ENCODE measurements at places on chromosomes 6 and 20.

- no peak for DNase-seq
These were observed 2.1 kb downstream of the C6orf163 start for GRCh38 chr6:87346700-87347099.

DNA sequence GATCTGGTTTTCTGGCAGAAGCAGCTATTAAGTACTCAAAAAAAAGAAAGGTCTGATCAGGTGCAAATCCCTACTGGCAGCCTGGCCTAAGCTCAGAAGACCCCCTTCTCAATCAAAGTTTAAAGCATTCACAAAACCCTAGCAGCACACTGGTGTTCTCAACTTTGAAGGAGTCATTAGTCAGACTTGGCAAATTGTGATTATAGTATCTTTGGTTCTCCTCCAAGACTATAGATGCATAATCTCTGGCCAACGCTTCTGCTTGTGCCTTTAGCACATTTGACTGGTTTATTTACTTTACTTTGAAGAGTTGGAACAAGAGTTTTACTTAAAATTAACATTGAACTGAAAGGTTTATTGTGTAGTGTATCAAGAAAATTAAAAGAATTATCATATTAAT is 248.9 kb downstream of the PTPRK start:
- no peak for DNase-seq

- DNase-seq: no peak
These were observed 18.0 kb downstream of the AARS2 start for GRCh38 chr6:44294832-44295791.

- DNase-seq: no peak
These were observed 53.0 kb upstream of the DST start for GRCh38 chr6:56695702-56696101.

GRCh38 chr6:55705451-55706440 is 126.8 kb upstream of the HMGCLL1 start:
- no peak for DNase-seq

- DNase-seq: no peak
These were observed 22.0 kb upstream of the BMP5 start for GRCh38 chr6:55897346-55897745.

DNA sequence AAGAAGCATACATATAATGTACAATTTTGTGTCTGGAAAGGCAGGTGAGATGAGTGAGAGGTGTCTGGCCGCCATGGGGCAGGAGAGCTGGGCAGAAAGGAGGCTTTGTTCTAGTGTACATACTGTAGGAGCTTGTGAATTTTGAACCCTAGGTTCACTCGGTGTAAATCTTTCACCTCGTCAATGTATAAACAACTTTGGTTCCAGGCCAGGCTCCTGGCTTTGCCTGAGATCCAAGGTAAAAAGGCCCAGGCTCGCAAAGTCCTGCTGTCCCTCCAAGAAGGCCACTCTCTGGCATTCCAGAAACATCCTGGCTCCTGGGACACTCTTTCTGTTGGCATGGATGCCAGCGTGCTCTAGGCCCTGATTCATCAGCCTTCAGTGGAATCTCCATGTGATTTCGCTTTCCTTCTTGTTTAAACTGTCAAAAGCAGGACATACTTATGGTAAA is 7.1 kb upstream of the SLC22A7 start:
- DNase-seq: no peak

DNA sequence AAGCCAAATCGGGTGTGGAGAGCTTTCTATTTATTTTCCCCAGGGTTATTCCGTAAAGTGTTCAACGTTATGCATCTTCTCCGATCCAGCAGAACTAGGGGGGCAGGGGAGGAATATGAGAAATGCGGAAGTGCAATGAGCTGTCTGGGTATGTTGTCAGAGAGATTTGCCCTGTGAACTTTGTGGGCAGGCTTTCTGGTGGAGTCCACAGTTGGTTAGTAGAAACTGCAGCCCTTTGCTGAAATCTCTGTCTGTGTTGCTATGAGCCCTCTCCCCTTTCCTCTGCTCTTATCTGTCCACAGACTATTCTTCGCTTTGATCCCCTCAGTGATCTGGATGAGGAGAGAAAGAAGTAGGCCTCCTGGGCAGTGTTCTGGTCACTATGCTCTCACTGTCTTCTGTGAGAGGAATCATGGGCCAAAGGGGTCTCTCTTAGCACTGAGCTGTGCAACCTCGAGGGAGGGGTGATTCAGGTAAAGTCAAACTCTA is 158.9 kb upstream of the FUT9 start:
- no peak for DNase-seq

DNA sequence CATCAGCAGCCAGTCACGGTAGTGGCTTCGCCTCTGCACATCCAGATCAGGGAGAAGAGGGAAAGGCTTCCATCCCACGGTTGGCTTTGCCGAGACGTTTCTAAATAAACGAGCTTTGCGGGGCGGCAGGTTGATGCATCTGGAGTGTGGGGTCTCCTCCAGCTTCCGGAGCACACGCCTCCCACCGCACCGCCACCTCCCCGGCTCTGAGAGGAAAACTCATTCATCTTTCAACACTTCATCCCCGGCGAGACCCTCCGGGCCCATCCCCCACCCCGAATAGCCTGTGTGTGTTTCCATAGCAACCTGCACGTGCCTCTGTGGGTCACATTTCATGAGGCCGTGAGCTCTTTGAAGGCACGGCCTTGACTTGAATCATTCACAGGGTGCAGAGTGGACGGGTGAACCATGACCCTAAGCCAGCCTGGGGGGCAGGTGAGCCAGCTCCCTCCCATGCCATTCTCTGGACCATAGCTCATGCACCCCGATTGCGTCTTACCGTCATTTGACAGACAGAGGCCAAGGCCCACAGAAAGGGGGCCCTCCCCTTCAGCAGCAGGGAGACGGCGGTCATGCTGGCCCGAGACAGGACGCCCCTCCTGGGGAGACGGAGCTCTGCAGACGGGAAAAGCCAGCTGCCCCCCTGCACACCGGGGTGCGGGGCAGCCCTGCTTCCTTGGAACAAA is 16.2 kb upstream of the CHRNA4 start:
- no peak for DNase-seq

DNA sequence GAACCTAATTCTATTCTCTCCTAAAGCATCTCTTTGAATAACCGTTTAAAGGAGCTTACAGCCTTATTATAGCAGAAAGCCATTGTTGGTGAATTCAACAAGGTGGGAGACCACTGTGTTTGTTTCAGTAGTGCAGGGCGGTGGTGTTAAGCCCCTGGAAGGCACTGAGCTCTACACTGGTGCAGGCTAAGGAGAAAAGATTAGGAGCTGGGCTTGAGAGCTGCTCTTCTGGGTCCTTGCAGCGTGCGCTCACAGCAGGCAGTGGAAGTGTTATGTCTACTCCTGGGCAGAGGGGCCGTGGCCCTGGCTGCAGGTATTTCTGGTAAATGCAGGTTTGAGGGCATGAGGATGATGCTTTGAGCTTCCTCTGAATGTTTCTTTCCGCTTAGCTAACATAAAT is 361.2 kb downstream of the RNF144B start:
- no peak for DNase-seq

GRCh38 chr6:41022294-41022693 is 16.7 kb downstream of the UNC5CL start:
- no peak for DNase-seq

DNA sequence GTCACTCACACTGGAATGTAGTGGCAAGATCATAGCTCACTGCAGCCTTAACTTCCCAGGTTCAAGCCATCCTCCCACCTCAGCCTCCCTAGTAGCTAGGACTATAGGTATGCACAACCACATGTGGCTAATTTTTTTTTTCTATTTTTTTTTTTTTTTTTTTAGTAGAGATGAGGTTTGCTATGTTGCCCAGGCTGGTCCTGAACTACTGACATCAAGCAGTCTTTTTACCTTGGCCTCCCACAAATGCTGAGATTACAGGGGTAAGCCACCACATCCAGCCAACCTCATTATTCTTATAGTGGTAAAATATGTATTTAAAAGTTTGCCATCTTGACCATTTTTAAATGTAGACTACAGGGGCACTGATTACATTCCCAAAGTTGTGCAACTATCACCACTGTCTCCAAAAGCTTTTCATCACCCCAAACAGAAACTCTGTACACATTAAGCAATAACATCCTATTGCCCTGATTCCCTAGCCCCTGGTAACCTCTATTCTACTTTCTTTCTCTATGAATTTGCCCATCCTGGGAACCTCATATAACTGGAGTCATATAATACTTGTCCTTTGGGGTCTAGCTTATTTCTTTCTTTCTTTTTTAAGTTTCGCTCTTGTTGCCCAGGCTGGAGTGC is 268.0 kb upstream of the JARID2 start:
- DNase-seq: no peak

DNA sequence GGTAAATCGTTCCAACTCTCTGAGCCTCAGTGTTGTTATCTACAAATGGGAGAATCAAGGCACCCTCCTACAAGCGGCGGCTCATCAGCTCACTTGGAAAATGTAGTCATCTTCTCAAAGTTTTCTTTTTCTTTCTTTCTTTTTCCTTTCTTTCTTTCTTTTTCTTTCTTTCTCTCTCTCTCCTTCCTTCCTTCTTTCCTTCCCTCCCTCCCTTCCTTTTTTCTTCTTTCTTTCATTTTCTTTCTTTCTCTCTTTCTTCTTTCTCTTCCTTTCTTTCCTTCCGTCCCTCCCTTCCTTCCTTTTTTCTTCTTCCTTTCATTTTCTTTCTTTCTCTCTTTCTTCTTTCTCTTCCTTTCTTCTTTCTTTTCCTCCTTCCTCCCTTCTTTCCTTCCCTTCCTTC is 55.0 kb upstream of the TGM3 start:
- DNase-seq: no peak

DNA sequence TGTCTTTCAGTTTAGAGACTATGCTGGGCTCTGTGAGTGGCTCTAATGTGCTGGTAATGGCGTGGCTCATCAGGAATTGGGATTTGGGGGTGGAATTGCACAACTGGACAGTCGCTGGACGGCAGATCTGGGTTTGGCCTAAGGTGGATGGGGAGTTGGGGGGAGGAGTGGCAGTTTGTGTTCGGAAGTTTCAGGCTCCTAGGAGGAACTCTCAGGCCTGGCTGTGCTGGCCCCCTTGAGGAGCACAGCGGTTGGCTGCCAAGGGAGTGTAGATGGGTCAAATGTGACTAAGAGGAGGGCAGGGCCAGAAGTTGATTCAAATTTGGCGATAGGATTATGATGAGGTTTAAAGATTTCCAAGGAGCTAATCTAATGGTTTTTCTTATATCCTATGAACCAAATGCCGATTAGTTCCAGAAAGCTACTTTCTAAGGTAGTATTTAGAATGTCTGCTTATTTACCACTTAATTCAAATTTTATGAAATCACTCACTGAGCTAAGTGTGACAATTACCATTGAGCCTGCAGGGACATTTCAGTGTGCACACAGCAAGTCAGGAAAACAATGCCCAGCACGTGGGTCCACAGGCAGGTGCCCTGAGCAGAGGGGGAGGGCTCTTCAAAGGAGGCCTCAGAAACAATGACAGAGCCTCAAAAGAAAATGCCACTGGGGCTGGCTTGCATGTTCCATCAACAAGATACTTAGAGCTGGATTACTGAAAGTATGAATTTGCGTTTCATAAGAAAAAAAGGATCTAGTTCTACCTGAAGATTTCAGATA is 111.0 kb downstream of the GJA10 start:
- DNase-seq: no peak

- no peak for DNase-seq
These were observed 105.1 kb downstream of the MKKS start for GRCh38 chr20:10328897-10329255.

- peak; percentile 39 for DNase-seq
These were observed 11.8 kb upstream of the GSTA1 start for GRCh38 chr6:52815167-52816092.

GRCh38 chr6:42030585-42031506 is 19.5 kb upstream of the TAF8 start:
- DNase-seq: no peak

DNA sequence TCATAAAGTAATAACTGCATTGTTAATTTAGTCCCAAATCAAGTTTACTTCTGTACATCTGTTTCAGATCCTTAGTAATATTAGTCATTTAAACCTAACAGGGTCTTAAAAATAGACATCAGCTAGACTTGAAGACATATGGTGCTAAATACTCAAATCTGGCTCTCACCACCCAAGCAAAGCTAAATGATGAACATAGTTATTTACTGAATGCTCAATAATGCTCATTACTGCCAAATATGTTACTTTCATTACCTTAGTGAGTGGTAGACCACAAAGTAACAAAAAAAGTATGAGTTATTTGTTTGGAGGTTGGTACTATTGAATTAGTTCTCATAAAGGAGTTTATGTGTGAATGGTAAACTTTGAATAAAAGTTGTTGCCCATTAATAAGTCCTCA is 502.1 kb downstream of the PKHD1 start:
- DNase-seq: no peak

GRCh38 chr6:39309942-39310531 is 4.2 kb downstream of the KCNK17 start:
- peak; percentile 32 for DNase-seq

GRCh38 chr20:14698605-14699373 is 361.4 kb upstream of the FLRT3 start:
- DNase-seq: no peak

DNA sequence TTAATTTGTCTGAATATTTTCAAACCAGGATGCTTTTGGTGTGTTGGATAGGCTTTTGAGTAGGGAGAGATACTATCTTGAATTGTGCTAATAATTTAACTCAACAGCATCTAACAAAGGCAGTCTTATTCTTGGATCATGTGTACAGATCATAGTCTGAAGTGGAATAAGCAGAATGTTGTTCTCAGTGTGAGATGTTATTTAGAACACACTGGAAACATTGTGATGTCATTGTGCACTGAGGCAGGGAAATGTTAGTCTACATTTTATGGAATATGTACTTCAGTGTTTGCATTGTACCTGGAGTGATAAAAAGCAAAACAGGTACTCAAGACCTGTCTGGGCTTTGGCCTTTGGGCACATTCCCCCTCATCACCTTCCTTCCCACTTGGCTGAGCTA is 35.0 kb downstream of the RNF144B start:
- DNase-seq: no peak

GRCh38 chr20:3800256-3800877 is 4.3 kb downstream of the CDC25B start:
- DNase-seq: no peak

DNA sequence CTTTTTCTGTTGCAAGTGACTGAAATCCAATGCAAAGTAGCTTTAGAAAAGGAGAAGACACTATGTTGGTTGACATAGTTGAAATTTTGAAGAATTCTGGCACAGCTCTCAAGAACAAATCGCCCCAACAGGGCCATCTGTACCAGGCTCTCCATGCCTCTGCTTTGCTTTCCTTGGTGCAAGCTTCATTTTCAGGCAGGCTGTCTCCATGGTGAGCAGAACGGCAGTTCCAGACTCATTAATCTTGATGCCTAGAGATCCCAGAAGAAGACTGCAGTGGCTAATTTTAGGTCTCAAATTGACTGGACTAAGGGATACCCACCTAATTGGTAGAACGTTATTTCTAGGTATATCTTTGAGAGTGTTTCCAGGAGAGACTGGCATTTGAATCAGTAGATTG is 950.7 kb upstream of the FLRT3 start:
- no peak for DNase-seq

- no peak for DNase-seq
These were observed 286.2 kb upstream of the EXOC2 start for GRCh38 chr6:978937-979685.

GRCh38 chr6:144033816-144034735 is 26.0 kb upstream of the PLAGL1 start:
- no peak for DNase-seq

All from SW480 (cell line).